ENCODE measurements at places on chromosomes 1 and 21. TPM values are rescaled to one million over a fixed set of nuclear protein-coding genes. Genes with fewer than 3 reads are reported as not detected.
A peak's percentile ranks its signal among the peaks of the same experiment; 100 is the strongest.

GRCh38 chr21:45385549-45386050, 19.4 kb upstream of the COL18A1 start:
- peak; percentile 42 for DNase-seq

DNA sequence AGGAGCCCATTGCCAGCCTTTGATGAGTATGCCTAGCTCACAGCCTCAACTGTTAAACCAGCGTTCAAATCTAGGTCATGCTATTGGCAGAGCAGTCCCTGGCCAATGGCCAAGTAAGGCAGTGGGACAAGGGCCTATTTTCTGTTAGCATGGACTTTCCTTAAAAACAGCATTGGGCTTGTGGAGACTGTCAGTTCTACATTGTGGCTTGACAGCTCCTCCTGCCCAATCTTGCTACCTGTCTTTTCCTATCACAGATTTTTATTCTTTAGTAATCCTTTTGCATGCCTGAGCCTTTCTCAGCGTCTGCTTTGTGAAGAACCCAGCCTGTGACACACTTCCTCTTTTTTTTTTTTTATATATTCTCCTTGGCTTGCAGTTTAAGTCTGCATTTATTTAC, 56.4 kb downstream of the DIP2A start:
- DNase-seq, result peak; percentile 68

DNA sequence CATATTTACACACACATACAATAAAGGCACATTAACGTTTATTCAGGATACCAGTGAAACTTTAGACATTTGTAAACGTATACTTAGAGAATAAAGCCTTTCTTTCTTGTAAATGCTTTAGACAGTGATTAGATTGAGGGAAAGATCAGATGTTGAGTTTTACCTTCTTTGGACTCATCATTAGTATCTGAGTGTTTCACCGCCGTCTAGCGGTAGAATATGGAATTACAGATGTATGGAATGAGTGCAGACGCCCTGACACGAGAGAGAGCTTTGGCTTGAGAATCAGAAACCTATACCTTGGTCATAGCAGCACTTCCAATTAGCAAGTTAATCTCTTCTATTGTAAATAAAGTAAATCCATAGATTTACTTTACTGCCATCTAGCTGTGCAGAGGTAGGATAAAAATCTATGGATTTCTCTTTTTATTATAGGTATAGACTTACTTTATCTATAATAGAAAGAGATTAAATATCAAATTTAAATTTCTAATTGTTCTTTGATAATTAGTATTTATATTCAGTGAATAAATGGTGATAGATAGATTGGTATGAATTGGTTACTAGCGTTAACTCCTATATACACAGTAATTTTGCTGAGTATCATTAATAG, 12.6 kb downstream of the FLG2 start:
- DNase-seq, result no peak

DNA sequence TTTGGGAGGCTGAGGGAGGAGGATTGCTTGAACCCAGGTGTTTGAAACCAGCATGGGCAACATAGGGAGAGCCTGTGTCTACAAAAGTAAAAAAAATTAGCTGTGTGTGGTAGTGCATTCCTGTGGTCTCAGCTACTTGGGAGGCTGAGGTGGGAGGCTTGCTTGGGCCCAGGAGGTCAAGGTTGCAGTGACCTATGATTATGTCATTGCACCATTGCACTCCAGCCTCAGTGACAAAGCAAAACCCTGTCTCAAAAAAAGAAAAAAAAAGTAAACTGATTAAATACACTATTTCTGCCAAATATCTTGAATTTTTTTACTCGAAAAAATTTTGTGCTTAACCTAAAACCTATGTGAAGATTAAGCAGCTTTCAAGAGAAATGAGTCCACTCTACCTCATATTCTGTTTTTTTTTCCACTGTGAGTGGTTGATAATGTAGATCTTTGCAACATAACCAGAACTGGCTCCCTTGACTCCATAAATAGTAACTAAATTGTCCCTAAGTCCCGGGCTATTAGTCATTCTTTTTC, 19.4 kb upstream of the ZNF281 start:
- no peak for DNase-seq

- DNase-seq, result no peak
Observed at GRCh38 chr1:103541431-103541830, 15.9 kb downstream of the RNPC3 start.

- DNase-seq, result peak; percentile 57
Observed at GRCh38 chr1:167401260-167401873, 117.0 kb downstream of the CD247 start.

GRCh38 chr1:203548892-203549291, 54.9 kb downstream of the OPTC start:
- no peak for DNase-seq

- peak; percentile 93 for DNase-seq
Observed at GRCh38 chr21:34603002-34603709, 11.8 kb downstream of the RCAN1 start.

DNA sequence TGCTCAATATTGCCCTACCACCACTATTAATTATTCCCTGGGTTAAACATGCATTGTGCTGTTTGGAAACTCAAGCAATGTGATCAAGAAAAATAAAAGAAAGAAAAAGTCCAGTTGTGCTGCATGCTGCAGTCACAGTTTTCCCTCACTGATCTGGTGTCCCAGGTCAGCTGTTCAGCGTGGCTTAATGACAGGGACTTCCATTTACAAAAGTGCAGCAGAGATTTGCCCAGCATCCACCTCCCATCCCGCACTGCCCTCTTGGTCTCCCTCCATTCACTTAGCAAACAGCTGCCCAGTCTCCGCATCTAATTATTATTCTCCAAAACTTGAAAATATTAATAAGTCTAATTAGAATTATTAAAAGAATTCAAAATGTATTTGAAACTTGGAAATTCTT, 2.0 kb upstream of the OR2T4 start:
- DNase-seq, result no peak

- no peak for DNase-seq
Observed at GRCh38 chr1:109398343-109399225, 866 bp upstream of the SORT1 start.

DNA sequence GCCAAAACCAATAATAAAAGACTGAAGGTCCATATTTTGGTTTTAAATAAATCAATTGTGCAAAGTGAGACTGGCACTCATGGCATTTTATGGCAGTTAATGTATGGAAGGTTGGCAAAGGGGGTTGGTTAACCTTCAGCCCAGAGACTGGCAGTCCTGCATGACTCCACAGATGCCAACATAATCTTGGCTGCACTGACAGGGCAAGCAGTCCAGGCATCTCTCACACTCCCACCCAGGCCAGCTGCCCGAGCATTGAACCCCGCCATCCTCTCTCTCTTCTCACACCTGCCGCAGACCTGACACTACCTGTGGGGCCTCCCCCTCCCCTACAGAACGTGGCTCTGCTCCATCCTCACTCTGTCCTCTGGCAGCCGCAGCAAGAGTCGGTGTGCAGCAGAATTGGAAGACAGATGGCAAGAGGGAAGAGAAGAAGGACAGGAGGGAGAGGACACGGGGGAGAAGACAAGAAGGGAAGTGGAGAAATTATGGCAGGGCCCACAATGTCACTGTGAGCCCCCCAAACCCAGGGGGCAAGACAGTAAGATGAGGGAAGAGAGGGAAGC, 43.7 kb downstream of the ITPKB start:
- DNase-seq, result no peak

DNA sequence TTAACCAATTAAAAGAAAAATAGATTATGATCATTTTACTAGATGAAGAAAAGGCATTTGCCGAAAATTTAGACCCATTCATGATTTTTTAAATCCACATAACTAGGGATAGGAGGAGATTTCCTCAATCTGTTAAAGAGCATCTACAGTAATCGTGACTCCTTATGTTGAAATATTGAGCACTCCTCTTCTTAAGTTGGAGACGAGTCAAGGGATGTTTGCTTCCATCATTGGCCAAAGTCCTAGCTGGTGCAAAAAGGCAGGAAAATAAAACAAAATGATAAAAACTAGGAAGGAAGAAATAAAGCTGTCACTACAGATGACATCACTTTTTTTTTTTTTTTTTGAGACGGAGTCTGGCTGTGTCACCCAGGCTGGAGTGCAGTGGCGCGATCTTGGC, 245.6 kb upstream of the KAZN start:
- no peak for DNase-seq

DNA sequence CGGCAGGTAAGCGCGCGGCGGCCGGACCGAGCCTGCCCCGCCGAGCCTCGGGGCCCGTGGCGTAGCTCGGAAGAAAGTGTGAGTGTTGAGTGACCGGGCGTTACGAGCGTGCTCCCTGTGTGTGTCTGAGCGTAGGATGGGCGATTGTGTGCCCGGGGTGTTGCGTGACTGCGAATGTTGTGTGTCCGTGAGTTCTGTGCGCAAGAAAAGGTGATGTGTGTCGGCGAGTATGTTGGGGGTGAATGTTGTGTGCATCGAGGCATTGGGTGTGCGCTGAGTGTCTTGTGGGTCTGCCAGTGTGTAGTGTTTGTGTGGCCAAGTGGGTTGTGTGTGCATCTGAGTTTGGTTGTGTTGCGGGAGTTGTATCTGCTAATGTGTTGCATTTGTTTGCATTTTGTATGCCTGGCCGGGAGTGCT, 398 bp downstream of the PTPRU start:
- DNase-seq, result no peak

DNA sequence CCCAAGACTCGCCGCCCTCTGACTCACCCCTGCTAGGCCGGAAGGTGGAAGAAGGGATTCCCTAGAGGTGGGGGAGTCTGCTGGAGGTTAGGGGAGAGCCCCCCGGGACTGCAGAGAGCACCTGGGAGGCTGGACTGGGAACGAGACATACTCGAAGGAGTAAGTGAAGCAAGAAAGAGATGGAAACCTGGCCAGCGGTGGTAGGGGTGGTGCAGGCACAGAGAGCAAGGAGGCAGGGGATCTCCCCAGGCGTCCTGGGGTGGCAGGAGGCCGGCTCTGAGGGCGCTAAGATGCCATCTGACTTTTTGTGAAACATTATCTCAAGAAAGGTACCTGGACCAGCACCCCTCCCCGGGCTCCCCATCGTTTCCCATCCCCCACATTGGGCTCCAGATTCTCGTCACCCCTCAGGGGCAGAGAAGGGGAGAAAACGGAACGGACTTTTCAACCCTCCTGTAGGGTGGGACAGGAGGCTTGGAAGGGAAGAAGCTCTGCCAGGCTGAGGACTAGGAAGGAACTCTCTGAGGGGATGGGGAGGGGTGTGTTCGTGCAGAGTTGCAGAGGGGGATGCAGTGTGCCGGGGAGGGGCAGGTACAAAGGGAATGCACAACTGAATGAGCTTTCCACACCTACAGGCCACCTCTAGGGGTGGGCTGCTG, 708 bp downstream of the CHRNB2 start:
- DNase-seq, result no peak

LCE1D gene
- total RNA-seq, result not detected

VHLL gene
- not detected for total RNA-seq

CACNA1S gene
- total RNA-seq, result not detected

FRRS1 gene
- total RNA-seq, result 6.4 TPM

Data from sciatic nerve (tissue), 2 donors.